ENCODE measurements at places on chromosomes 5 and 9.

GRCh38 chr9:81292056-81292805 lies 397.1 kb downstream of the TLE1 start:
- DNase-seq = no peak

- DNase-seq = no peak
Observed at GRCh38 chr9:89274838-89275237, 36.2 kb upstream of the CKS2 start.

- no peak for DNase-seq
Observed at GRCh38 chr9:136228107-136228875, 17.3 kb downstream of the QSOX2 start.

DNA sequence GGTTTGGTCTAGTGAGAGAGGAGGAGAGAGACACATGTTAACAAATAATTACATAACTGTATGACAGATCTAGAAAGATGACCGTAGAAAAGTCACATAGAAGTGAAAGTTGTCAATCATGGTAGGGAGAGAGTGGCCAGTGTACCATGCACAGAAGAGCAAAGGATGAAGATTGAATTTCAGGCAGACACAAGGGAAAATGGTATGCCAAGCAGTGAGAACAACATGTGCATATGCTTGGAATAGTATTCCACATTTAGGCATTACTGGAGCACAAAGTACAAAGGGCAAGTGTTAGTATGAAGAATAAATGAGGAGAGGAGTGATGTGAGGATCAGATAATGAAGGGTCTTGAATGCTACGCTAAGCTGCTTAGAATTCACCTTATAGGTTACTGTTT lies 20.3 kb downstream of the GRIN3A start:
- DNase-seq = no peak

- no peak for DNase-seq
Observed at GRCh38 chr5:1375871-1376810, 31.2 kb upstream of the CLPTM1L start.

GRCh38 chr9:106307670-106308069 lies 555.3 kb upstream of the ZNF462 start:
- DNase-seq = no peak

GRCh38 chr5:58759745-58760144 lies 176.9 kb downstream of the RAB3C start:
- DNase-seq = no peak

- DNase-seq = no peak
Observed at GRCh38 chr9:114397219-114397847, 9.6 kb upstream of the AKNA start.

GRCh38 chr5:107476783-107477182 lies 194.0 kb downstream of the EFNA5 start:
- no peak for DNase-seq

GRCh38 chr5:7094626-7095025 lies 301.3 kb upstream of the ADCY2 start:
- no peak for DNase-seq

DNA sequence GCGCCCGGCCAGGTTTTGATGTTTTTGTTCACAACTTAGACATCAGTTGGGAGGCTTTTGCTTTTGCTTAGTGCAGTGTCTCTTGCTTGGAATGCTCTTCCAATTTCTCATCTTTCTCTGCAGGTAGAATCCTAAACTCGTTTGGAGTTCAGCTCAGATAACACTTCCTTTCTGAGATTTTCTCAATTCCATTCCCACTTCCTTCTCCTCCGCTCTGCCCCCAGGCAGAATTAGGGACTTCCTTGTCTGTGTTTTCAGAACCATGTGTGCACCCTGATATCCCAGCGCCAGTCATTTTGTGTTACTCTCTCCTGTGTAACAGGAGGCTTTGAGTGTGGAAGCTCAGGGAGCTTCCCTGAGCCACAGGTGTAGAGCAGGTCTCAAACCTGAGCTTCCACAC lies 171.0 kb downstream of the INSYN2B start:
- DNase-seq = no peak
